Stimulated activated CD8-positive, alpha-beta memory T cell treated with anti-CD3 and anti-CD28 coated beads, Interleukin-12 subunit alpha, Interleukin-12 subunit beta, amount 100 ng/mL, for 1 hour (primary cell): ENCODE measurements at places on chromosomes 7 and 10.

- DNase-seq, result no peak
Observed at GRCh38 chr7:40356871-40357709, 222.3 kb downstream of the SUGCT start.

DNA sequence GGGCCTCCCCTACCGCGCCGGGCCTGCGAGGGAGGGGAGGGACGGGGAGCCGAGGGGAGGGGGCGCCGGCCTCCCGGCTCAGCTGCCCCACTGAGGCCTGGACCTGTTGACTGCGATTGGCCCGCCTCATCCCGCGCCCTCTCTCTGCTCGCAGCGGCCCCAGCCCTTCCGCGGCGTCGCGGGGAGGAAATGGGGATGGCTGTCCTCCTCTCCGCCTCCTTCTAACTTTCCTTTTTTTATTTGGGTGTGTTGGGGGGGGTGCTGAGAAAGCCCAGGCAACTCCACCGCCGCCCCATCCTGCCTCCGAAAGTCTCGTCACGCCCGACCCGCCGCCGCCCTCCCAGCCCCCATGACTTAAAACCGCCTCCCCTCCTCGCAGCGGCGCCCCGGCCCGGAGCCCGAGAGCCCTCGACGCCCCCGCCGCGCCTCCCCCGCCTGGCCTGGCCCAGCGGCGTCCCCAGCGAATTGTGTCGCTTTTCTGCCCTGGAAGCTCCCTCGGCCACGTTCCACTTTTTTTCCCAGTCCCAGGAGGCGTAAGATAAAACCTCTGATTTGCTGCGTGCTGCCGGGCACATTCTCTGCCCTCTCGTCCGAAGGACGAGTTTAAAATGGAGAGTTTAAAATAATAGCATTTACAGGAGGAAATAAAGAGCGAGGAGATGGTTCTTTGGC is 842 bp upstream of the SKIDA1 start:
- no peak for DNase-seq

- DNase-seq, result no peak
Observed at GRCh38 chr10:126481181-126481580, 92.9 kb upstream of the ADAM12 start.

DNA sequence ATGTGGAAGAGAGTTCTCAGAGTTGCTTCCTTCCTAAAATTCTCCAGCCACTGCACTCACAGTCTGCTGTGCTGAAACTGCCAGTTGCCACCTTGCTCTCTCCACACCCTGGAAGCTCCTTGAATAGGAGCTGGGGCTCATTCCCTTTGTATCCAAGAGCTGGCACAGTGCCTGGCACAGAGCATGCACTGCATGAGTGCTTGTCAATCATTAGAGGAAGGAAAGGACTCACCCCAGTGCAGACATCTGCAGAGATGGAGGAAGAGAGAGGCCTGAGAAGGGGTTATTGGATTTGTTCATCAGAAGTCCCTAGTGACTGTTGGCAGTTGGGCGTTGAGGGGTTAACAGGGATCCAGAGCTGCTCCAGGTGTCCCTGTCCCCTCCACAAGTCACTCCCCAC is 41.7 kb upstream of the DUSP5 start:
- no peak for DNase-seq

GRCh38 chr7:2738766-2739549 is 51.0 kb downstream of the AMZ1 start:
- no peak for DNase-seq

DNA sequence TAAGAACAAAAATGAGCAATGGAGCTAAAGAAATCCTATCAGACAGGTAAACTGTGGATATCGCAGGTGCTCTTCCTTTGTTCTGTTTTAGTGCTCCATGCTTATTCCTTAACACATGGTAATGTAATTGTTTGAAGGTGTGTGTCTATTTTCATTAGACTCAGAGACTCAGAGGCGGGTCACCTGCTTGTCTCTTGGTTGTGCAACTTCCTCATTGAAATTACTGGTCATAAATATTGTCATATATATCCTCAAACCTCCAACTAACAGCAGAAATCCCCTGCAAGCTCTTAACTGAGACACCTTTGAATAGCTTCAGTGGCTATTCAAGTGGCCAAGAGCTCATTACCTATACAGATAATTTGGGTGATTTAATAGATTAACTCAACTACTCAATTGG is 177.2 kb downstream of the PTN start:
- DNase-seq, result no peak

GRCh38 chr10:79494871-79495705 is 17.2 kb upstream of the EIF5AL1 start:
- DNase-seq, result no peak

DNA sequence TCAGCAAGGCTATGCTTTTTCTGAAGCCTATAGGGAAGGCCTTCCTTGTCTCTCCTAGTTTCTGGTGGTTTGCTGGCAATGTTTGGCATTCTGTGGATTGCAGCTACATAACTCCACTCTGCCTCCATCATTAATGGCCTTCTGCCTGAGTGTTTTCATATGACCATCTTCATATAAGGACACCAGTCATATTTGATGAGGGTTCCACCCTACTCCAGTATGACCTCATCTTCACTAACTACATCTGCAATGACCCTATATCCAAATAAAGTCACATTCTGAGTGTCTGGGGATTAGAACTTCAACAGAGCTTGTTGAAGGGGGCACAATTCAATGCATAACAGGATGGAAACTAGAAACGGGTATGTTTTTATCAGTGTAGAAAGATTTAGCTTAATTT is 22.1 kb downstream of the CAV1 start:
- no peak for DNase-seq

- no peak for DNase-seq
Observed at GRCh38 chr7:124457841-124458240, 307.8 kb downstream of the GPR37 start.

DNA sequence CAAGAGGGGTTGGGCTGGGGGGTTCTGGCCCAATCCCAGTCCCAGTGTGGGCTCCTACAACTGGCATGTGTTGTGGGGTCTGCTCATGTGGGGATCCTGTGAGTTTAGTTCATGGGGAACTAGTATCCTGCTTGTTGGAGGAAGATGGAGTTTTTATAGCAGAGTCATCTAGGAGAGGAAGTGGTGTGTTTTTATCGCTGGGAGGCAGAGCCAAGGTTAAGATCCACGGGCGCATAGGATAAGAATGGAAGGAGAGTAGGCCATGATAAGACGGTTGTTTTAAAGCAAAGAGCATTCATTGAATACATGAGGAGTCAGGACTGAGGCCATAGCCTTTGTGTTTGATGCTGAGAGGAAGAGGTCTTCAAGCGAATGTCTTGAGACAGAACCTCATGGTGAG is 211.6 kb upstream of the COBL start:
- DNase-seq, result no peak

GRCh38 chr10:9229702-9230244 is 1175.3 kb downstream of the GATA3 start:
- DNase-seq, result no peak

DNA sequence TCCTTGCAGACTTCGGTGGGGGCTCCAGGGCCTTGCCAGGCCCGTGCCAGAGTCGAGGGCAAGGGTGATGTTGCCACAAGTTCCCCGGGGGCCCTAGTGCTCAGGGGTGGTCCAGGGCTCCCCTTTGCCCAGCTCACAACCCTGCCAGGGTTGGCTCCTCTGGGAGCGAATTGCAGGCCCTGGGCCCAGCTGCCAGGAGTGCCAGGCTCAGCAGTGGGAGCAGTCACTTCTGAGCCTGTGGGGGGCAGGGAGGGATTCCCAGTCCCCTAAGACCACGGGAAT is 43.8 kb downstream of the TCERG1L start:
- no peak for DNase-seq

DNA sequence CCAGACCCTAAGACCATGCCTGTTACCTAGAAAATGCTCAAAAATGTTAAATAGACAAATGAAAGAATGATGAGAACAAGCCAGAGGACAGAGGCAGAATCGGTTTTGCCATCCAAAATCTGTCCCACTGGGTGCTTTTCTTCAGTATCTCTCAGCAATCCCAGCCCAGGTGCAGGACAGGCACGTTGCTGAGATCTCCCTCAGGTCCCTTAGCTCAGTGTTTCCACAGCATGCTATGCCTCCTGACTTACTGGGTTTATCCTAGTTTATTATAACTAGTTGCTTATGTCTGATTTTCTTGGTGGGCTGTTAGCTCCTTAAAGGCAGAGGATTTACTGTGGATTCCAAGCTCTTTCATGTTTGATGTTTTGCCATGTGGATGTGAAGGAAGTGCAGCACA is 20.3 kb downstream of the CPED1 start:
- no peak for DNase-seq

GRCh38 chr10:78924319-78925003 is 144.3 kb upstream of the ZMIZ1 start:
- DNase-seq, result no peak

DNA sequence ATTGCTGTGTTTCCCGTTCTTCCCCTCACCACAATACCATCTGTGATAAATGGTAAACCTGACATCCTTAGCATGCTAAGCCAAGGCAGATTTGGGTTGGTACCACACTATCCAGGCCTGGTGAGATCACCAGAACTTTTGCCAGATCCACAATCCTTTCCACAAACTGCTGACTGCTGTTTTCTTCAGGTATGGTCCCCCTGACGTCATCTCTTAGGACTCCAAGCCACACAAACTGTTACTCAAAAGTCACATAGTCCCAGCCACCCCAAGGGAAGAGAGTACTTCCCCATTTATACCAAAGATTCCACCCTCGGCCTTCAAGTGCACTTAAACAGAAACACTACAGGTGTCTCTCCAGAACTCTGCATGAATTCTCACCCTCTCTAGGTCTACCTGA is 34.8 kb downstream of the SLC25A13 start:
- DNase-seq, result no peak
